ENCODE measurements at places on chromosomes 12 and 14. TPM values are rescaled to one million over a fixed set of nuclear protein-coding genes. Genes with fewer than 3 reads are reported as not detected.

GRCh38 chr12:68636268-68636667, 25.6 kb downstream of the RAP1B start:
- H3K4me3 ChIP-seq, result no peak overlapping the region
- no peak for DNase-seq
- H3K27me3 ChIP-seq, result no peaks in the 10 kb centered on the region
- no peak overlapping the region for H3K27ac ChIP-seq
- peaks cover 75% of the 10 kb centered on the region for H3K4me1 ChIP-seq

DNA sequence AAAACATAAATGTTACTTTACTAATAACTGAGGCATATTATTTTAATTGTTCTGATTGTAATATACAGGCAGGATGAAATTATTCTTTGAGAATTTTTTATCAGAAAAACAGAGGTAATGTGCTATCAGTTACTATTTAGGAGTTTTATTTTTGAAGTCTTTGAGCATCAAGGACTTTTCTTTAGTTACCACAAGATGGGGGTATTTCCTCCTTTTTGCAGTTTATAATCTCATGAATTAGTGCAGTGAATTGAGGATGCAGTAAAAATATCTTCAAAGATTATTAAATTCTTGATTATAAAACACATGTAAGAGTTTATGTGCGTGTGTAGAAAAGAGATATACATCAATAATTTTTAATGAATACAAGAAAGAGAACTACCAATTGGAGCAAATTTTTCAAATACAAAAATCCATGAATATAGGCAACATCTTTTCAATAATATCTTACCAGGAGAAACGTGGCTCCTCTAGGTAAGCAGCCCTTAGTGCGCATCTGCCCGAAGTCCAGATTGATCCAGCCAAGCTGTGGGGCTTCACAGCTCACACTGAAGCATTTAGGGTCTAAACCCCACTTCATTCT, 71.6 kb downstream of the ERGIC2 start:
- no peak overlapping the region for H3K4me3 ChIP-seq
- DNase-seq, result no peak
- H3K36me3 ChIP-seq, result no peaks in the 10 kb centered on the region
- no peak overlapping the region for H3K27ac ChIP-seq
- no peaks in the 10 kb centered on the region for H3K27me3 ChIP-seq

GRCh38 chr12:101436136-101436535, 28.6 kb upstream of the ARL1 start:
- H3K27ac ChIP-seq, result no peak overlapping the region
- DNase-seq, result no peak
- H3K27me3 ChIP-seq, result peaks cover 8% of the 10 kb centered on the region
- H3K4me3 ChIP-seq, result no peak overlapping the region
- no peaks in the 10 kb centered on the region for H3K36me3 ChIP-seq

- H3K4me3 ChIP-seq, result no peak overlapping the region
- no peak overlapping the region for H3K27ac ChIP-seq
- peaks cover 13% of the 10 kb centered on the region for H3K4me1 ChIP-seq
- H3K36me3 ChIP-seq, result peaks cover 36% of the 10 kb centered on the region
- no peaks in the 10 kb centered on the region for H3K27me3 ChIP-seq
Measured at GRCh38 chr14:31449971-31450610, 7.2 kb downstream of the DTD2 start.

DNA sequence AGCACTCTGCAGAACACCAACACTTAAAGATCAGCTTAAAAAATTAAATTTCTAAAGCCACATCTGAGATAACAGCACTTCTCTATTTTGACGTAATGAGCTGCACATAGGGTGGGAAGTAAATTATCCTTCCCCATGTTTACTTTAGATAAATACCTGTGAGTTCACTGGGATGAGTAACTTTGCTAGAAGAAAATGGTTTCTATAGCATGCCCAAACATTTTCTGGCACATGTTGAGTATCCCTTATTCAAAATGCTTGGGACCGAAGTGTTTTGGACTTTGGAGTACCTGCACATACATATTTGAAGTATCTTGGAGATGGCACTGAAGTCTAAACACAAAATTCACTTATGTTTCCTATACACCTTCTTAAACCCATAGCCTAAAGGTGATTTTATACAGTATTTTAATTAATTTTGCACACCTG, 6.6 kb downstream of the SLC38A2 start:
- H3K27me3 ChIP-seq, result no peaks in the 10 kb centered on the region
- no peak for DNase-seq
- peaks cover 81% of the 10 kb centered on the region for H3K4me1 ChIP-seq
- H3K36me3 ChIP-seq, result peaks cover 86% of the 10 kb centered on the region

DNA sequence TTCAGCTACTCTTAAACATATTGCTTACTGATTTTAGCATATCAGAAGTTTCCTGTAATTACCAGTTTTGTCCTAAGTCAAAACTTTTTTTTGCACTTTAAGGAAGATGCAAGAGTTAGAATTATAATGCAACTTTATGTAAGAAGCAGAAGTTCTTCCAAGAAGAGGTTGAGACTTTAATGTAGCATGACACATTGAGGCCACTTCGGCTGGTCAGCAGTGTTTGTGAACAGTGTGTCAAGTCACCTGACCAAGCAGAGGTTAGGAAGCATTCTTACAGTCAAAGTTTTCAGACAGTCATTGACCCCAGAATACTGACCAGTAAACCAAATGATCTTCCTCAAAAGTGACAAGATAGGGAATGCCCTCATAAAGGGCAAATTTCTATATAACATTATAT, 15.2 kb downstream of the FGFR1OP2 start:
- no peak overlapping the region for H3K27ac ChIP-seq
- H3K27me3 ChIP-seq, result no peaks in the 10 kb centered on the region
- DNase-seq, result no peak
- H3K36me3 ChIP-seq, result peaks cover 31% of the 10 kb centered on the region

- no peak overlapping the region for H3K27ac ChIP-seq
- peaks cover 61% of the 10 kb centered on the region for H3K4me1 ChIP-seq
- no peaks in the 10 kb centered on the region for H3K27me3 ChIP-seq
Measured at GRCh38 chr12:122517877-122518276, 8.9 kb downstream of the RSRC2 start.

- H3K4me3 ChIP-seq, result no peak overlapping the region
- no peaks in the 10 kb centered on the region for H3K36me3 ChIP-seq
- no peaks in the 10 kb centered on the region for H3K27me3 ChIP-seq
- no peak overlapping the region for H3K27ac ChIP-seq
- DNase-seq, result no peak
Measured at GRCh38 chr14:84959851-84960520, 570.0 kb upstream of the FLRT2 start.

GRCh38 chr12:26939953-26940352, 1.7 kb downstream of the FGFR1OP2 start:
- peaks cover 16% of the 10 kb centered on the region for H3K36me3 ChIP-seq
- no peak overlapping the region for H3K27ac ChIP-seq
- no peak for DNase-seq
- H3K4me1 ChIP-seq, result peaks cover 76% of the 10 kb centered on the region
- no peaks in the 10 kb centered on the region for H3K27me3 ChIP-seq

The HOXC12 gene
- total RNA-seq, result not detected

The APEX1 gene
- total RNA-seq, result 242 TPM

The PIWIL1 gene
- not detected for total RNA-seq

The DENND5B gene
- 0.93 TPM for total RNA-seq

The MYO1H gene
- total RNA-seq, result not detected

The LRRC10 gene
- not detected for total RNA-seq

The CLEC4D gene
- not detected for total RNA-seq

Measured in activated T-helper 1 cell treated with anti-CD3 and anti-CD28 coated beads, Interleukin-12 subunit alpha, Interleukin-12 subunit beta, Interleukin-2, Interleukin-4 antibody, amounts not matched to agents 30 ng/mL and 10 ng/mL and 1 ng/mL, durations not matched to agents 14 hours and 24 hours and 36 hours (primary cell).